ENCODE measurements at places on chromosomes 7 and 10.

DNA sequence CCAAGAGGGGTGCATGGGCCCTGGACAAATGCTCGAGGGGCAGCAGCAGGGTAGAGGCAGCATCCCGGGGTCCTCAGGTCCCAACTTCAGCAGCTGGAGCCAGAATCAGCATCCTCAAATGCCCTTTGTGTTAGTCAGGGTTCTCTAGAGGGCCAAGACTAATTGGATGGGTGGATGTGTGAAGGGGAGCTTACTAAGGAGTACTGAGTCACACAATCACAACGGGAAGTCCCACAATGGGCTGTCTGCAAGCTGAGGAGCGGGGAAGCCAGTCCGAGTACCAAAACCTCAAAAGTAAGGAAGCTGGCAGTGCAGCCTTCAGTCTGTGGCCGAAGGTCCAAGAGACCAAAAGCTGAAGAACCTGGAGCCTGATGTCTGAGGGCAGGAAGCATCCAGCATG is 162.9 kb upstream of the TCERG1L start:
- no peak for DNase-seq

DNA sequence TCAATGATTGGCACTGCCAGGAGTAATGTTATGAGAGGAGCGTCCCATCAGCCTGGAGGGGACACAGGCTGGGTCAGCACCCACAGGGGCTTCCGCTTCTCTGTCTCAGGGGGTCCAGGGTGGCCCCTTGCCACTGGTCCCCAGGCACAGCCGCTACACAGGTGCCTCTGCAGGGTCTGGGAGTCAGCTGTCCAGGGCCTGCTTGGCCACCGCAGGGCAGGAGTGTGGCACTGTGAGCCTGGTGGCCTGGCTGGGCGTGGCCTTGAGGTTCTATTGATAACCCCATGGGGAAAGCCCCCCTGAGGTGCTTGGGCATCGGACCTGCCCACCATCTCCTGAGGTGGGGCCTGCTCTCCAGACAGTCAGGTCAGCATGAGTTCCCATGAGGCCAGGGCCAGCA is 136.6 kb downstream of the LHPP start:
- no peak for DNase-seq

DNA sequence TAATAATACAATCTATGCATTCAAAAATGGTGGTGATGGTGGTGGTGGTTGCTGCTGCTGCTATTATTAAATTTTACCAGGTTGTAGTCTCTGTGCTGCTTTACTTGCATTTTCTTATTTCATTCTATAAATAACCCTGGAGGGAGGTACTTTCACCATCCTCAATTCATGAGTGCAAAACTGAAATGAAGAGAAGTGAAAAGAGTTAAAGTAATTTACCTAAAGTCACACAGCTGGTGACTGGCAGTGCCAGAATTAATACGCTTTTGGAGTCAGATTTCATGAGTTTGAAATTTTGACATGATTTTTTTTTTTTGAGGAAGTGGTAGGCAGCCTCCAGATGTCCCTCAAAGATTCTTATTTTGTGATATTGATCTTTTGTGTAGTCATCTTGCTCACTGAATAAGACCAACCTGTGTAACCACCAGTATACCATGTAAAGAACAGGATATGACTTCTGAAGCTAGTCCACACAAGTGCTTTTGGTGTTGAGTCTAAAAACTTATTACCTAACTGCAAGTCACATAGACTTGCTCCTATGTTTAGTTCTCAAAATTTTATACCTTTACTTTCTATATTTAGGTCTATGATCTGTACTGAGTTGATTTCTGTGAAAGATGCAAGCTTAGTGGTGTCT is 218.8 kb downstream of the ZWINT start:
- no peak for DNase-seq

DNA sequence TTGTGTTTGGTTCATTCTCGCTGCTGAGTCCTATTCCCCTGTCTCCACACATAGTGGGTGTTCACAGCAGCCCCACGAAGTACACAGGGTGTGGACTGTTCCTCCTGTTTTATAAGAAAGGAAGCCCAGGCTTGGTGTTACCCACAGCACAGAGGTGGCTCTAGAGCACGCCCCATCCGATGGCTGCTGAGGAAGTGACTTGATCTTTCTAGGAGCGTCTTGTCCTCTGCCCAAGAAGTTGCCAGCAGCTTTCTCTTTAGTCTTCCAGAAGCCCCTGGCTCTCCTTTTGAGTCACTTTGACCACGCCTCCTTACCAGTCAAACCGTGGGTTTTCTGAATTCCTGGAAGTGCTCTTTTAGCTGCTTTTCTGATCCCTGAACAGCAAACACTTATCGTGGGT is 94.0 kb downstream of the GRK5 start:
- no peak for DNase-seq

GRCh38 chr7:106010331-106010730 is 47.3 kb downstream of the CDHR3 start:
- no peak for DNase-seq

GRCh38 chr7:29454899-29455451 is 108.7 kb upstream of the PRR15 start:
- no peak for DNase-seq

DNA sequence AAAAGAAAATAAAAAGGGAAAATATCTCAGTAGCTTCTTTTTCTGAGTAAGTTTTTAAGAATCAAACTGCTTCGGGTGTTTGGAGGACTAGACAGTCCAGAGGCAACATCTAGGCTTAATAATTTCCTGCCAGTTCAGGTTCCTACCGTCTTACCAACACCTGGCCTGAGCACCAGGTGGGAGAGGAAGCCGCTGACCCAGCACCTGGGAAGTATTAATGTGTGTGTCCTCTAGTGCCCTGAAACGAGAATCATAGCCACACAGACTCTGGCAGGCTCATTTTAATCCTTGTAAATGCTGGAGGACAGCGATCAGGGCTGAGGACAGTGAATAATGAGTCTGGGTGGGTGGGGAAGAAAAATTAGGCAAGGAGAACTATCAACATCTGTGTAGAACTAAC is 137.4 kb downstream of the ZNF438 start:
- no peak for DNase-seq

DNA sequence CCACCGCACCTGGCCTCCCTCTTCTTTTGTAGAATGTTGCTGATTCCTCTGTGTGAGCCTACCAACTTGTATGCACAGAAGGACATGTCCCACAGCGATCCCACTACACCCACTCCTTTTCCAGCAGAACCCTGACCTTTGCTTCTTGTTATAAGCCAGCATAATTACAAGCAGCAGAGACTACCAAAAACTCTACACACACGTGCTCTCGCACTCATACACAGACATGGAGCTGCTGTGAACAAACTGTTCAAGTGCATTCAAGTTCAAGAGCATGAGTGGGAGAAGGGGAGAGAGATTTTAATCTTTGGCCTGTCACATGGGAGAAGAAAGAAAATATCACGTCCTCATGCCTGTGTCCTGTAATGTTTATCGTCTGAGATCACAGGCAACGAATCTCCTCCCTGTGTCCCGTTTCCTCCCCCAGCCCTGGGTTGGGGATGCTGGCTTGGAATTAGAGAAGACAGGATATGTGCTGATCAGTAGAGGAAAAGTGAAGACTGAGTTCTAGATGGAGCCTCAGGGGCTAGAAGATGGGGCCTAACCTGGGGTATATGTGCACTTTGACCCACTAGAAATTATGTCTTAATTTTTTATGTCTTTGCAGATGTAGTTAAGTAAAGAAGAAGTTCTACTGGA is 79.6 kb downstream of the NHLRC2 start:
- no peak for DNase-seq

DNA sequence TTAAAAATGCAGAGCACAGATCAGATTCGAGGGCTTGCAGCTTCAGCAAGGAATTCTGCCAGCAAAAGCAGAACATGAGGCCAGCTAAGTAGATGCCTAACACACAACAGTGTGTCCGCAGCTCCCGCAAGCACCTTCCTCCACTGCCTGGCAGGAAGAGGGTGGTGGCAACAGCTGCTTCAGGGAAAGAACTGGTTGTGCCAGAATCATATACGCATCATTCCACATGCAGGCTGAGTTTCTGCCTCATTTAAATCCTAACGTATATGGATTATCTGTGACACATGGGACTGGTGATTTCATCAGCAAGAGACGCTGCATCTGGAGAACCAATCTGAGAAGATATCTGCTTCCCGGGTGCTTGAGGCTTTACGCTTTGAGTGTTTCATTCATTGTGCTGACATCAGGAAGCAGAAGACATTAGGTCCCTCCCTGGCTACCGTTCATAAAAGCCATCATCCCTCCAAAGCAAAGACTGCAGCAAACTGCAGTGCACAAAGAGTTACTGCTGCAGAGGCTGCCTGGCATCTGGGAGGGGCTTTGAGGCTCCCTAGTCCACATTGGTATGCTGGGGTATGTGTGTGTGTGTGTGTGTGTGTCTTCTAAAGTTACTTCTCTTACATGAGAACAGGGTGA is 78.8 kb downstream of the FAM13C start:
- no peak for DNase-seq

DNA sequence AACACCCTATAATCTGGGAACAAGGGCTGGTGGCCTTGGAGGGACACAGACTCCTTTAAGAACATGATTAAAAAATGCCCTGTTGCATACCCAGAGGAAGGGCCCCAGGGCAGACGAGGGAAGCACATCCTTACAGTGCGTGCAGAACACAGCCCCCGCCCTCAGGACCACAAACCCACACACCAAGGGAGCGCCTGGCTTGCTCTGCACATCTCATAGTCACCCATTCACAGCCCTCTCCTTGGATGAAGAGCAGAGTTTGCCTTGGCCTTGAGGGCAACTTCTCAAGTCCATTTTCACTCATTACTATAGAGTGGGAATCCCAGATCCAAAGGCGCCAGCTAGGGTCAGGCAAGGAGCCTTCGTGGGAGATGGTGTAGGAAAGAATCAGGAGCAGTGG is 6.3 kb upstream of the VSIR start:
- no peak for DNase-seq

GRCh38 chr10:87596351-87596750 is 63.3 kb upstream of the PAPSS2 start:
- no peak for DNase-seq

DNA sequence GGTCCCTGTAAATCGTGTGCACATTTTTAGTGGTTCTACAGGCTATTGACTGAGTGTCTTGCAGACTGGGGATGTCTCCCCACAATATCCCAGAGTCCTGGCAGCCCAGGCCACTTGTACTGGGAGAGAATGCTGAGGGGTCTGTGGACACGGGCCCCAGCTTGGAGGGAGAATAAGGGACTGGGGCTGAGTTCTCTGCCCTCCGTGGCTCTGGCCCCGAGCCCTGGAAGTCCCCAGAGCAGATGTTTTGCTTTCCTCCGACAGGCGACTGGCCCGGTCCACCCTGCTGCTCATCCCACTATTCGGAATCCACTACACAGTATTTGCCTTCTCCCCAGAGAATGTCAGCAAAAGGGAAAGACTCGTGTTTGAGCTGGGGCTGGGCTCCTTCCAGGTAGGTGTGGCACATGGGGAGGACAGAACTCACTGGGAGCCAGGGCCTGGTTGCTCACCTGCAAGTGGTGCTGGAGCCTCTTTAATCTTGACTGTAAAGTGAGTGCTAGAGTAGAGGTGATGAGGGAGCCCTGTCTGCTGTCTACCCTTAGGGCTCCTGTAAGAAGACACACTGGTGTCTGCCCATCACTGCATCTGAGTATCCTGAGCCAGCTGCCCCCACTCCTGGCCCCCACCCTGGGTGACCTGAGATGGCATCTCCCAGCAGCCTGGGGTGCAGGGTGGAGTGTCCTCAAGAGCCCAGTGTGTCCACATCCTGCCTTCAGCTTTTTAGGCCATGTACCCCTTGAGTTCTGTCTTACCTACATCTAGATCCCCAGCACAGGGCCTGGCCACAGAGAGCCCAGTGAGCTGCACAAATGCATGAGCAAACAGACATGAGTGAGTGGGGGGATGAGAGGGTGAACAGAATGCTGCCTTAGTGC is 51.1 kb downstream of the ADCYAP1R1 start:
- no peak for DNase-seq

DNA sequence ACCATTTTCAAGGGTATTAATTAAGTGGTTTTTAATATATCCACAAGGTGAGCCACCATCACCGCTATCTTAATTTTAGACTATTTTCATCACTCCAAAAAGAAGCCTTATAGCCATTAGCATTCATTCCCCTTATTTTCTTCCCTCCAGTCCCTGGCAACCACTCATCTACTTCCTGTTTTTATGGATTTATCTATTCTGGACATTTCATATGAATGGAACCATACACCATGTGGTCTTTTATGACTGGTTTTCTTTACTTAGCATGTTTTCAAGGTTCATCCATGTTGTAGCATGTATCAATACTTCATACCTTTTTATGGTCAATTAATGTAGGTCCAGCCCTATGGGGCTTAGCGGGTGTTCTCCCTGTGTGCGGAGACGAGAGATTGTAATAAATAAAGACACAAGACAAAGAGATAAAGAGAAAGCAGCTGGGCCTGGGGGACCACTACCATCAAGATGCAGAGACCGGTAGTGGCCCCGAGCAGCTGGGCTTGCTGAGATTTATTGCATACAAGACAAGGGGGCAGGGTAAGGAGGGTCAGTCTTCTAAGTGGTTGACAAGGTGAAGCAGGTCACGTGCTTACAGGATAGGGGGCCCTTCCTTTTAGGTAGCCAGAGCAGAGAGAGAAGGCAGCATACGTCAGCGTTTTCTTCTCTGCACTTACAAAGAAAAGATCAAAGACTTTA is 14.6 kb downstream of the WBP1L start:
- no peak for DNase-seq

DNA sequence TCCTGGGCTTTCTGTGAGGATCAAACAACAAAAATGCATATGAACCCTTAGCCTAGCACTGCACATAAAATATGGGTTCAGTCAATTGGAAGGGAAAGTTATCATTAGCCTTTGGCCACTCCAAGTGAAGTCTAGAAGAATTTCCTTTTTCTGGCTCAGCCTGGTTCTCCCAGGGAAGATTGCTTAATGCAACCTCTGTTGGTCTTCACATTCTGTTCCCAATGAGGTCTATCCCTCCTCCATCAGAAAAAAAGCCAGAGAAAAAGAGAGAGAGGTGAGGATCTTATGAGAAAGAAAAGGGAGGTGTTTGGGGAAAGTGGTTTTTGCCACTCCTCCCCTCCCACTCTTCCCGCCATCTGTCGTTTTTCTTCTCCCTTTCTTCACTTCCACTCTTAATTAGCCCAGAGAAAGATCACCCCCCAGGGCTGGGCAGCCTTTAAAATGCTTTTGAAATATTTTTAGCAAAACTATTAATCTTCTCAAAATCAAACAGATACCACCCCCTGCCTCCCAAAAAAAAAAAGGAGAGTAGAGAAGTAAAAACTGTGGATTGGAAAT is 31.1 kb downstream of the CPVL start:
- DNase-seq, result no peak

- DNase-seq, result no peak
Observed at GRCh38 chr7:142790555-142790954, 19.8 kb downstream of the PRSS2 start.

All from NCI-H146 (cell line).